ENCODE measurements at places on chromosomes 4 and X.

DNA sequence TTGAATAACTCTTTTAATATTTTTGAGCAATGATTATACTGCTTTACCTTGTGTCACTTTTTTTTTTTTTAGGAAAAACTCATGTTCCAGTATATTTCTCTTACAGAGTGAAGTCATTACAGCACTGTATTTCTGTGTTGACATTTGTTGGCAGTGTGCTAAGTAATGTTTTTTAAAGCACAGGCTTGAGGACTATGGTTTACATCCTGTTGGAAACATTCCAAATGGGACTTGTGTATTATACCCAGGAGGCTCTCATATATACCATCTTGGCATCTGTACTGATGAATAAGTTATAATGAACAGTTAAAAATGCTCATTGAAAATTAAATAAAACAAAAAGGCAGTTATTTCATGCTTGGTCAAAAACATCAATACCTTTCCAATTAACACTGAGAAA lies 33.8 kb downstream of the CEP44 start:
- DNase-seq, result peak; percentile 18

GRCh38 chr4:47703956-47704355 lies 133.9 kb downstream of the CORIN start:
- DNase-seq, result no peak

DNA sequence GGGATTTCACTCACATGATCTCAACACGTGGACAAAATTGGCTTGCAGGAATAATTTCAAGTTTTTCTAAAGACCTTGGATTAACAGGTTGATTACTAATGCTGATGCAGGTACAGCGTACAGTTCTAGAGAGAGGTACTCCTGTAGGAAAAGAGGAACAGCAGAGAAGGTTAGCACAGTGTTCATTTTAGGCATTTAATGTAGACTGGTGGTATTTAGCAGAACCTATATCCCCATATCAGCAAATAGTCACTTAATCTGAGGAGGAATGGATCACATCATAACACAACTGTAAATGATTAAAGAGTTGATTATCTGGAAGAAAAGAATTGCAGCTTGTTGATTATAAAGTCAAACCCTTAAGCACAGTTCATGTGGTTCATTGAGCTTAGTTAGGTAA lies 620 bp downstream of the CXCL10 start:
- DNase-seq, result no peak

- DNase-seq, result peak; percentile 44
Observed at GRCh38 chrX:48083212-48083611, 11.8 kb upstream of the ZNF630 start.

DNA sequence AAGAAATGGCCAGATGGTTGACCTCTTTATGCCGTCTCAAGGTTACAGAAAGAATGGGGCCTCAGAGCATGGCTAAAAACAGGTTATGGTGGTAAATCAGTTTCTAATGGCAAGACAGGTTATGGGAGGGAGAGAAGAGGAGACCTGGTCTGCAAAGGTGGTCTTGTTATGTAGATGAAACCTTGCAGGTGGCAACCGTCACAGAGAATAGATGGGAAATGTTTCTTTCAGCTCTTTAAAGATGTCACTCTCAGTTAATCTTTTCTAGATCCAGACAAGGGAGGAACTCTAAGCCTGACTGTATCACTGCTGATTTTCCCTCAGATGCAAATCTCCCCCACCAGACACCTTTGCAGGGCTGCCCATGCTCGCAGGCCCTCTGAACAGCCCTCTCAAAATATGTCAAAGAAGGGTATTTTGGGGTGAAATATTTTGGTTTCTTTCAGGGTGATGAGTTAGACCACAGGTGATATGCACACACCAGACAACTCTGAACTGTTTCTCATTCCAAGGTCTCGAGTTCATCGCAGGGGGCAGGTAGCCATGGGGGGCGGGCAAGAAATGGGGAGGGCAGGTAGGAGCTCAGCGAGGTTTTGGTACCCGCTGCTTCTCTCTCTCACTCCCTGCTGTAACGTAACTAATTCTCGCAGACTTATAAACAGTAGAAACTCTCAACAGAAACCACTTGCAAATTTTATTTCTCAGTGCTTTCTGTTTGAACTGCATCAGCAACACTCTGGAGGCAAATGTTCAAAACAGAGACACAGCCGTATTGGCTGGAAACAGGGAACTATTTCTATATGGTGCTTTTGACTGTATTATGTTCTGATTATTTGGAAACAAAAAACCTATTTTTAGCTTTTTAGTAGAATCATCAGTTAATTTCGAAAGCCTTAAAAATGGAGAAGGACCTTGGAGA lies 32.4 kb downstream of the CASP3 start:
- DNase-seq, result no peak

DNA sequence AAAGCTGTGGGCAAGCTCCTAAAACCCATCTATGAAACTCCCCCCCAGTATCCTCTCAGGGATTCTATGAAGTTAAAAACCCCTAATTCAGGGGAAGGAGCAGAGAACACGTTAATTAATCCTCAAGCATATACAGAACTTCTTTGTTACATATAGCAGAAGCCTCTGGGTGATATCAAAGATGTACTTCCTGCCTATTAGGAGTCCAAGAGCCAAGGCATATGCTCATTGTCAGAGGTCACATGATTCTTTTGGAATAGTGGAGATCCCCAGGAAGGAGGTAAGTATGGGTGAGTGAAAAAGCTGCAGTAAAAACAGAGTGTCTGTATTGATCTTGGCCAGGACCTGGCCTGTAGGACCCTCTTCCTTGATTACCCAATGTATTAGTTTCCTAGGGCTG lies 2.9 kb upstream of the SPARCL1 start:
- no peak for DNase-seq

GRCh38 chrX:123743312-123743711 lies 10.5 kb upstream of the THOC2 start:
- DNase-seq, result no peak

GRCh38 chr4:150402871-150403272 lies 179.1 kb upstream of the MAB21L2 start:
- DNase-seq, result no peak

DNA sequence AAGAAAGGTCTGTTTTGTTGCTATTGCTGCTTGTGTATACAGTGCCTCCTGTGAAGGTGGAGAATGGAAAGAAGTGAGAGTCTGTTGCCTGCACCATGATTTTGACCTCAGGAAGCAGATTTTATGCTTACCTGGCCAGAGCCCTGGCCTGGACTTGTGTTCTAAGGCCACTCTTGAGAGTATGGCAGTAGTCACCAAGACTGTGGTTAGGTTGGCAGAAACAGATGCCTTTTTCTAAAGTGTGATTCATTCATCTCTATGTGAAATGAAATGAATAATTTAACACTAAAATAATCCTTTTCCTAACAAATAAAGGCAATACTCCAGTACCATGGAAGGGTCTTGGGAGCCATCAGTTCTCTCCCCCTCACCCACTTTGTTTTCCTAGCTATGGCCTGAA lies 161.8 kb downstream of the DCLK2 start:
- DNase-seq, result peak; percentile 35

DNA sequence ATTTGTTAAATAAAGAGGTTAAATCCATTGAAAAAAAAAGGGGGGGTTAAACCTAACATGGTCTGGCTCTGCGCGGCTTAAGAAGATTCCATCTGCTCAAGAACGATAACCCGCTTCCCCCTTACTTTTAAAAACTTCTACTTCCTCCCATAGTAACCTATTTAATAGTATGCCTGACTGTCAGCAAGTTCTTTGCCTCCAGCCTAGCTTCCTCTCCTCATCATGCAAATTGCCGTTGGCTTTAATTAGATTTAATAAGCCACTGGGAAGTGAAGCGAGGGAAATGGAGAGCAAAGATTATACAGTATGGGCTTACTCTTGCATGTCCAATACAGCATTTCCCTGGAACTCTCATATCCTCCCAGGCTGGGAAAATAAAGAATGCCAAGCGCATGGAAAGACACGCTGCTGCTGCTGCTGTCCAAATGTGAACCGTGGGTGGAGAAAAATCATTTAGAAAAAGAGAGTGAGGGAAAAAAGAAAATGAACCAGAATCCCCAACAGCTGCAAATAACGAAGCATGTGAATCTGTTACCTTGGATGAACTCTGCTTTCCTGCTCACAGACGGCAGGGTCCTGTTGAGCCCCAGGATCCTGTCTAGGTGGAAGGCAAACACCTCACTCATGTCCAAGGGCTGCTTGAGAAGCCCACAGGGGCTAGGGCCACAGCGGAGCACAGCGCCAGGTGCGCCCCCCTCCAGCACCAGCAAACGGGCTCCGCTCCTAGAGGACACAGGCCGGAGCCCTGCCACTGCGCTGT lies 2.7 kb downstream of the GASK1B start:
- peak; percentile 9 for DNase-seq

DNA sequence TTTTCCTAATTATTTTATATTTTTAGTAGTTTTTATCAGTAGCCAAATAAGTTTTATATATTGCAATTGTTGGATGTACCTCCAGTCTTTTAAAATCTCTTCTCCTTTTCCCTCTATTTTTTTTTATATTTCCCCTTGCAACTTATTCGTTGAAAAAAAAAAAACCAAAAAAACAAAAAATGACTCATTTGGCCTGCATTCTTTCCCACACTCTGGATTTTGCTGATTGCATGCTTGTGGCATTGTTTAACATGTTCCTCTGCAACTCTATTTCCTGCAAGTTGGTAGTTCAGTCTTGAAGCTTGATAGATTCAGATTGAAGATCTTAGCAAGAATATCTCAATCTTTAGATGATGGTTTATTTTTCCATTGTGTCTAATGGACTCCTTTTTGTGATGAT lies 260.6 kb upstream of the BOD1L1 start:
- DNase-seq, result peak; percentile 96

DNA sequence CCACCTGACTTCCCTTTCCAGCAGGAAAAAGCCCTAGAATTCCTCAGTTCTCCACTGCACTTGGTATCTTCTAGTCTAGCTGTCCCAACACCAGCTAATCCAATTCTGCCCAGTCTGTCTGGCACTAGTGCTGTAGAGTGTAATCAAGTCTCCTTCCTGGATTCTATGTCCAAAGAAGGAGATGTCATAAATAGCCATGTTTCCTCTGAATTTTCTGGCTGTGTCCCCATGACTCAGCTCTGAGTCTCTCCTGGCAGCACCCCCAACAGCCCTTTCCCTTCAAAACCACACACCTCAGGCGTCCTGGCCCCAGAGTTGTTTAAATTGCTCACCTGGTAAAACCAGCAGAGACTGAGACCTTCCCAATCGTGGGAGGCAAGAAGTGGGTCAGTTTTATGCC lies 197.2 kb downstream of the GRXCR1 start:
- DNase-seq, result peak; percentile 1

DNA sequence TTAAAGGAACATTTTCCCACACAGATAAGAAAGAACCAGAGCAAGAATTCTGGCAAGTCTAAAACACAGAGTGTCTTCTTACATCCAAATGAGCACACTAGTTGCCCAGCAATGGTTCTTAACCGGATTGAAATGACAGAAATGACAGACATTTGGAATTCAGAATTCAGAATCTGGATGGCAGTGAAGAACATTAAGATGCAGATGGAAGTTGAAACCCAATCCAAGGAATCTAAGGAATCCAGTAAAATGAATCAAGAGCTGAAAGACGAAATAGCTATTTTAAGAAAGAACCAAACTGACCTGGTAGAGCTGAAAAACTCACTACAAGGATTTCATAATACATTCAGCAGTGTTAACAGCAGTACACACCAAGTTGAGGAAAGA lies 21.5 kb downstream of the ANAPC10 start:
- no peak for DNase-seq

DNA sequence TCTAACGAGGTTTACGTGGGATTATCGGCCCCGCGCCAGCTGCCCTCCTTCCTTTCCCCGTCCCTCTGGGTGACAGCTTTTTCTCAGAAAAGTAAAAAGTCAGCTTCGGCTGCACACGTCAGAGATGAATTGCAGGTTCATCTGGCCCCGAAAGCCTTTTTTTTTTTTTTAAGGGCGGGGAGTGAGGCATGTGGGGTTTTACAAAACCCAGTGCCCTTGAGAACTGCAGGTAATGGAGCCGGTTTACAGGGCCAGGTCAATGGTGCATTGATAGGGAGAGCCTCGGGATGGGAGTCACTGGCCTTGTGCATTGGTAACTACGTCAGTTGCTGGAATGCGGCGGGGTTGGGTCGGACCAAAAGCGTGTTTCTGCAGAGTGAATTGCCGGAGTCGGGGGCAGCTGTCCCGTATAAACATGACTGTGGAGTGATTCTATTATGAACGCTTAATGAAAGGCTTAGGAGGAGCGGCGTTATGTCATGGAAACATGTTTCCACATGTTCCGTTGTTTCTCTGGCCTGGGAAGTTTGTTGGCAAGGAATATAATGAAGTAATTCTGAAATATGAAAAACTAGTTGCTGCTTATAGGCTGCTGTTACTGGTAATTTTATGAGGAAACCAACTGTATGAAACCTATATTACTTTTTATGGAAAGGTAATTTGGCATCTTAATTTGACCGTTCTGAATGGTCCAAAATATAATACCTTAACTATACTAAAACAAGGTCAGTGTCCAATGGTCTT lies 1.1 kb downstream of the HSPA4L start:
- peak; percentile 29 for DNase-seq

DNA sequence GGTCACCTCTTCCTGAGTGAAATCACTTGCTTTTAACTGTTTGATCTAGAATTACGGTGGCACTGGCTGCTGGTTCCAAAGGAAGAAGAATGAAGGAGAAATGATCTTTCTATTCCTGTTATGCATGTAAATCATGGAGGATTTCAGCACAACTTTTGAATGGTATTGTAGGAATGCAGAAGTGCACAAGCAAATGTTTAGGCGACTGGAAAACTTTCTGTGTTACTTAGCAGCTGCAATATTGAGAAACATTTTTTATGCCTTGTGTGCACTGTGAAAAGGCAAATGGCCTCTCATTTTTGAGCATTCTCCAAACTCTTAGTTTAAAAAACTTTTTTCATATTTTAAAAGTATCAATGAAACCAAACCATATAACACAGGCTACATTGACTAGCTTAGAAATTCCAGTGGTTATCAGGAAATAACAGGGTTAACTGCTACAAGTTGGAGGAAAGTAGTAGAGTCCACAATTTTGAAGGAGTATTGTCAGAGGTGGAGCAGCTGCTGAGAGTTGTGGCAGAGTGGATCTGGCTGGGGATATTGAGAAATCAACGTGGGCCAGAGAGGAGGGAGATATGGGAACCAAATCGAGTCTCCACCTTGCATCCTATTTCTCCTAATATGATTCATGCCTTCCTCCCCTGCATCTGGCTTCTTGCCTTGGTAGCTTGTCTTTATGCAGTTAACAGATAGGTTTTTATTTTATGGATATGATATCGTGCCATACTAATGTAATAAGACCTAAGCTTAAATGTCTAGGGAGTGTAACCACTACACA lies 32.0 kb upstream of the FHL1 start:
- peak; percentile 33 for DNase-seq

GRCh38 chrX:152641996-152642395 lies 4.3 kb downstream of the GABRQ start:
- DNase-seq, result no peak

- DNase-seq, result no peak
Observed at GRCh38 chr4:161538941-161539340, 624.9 kb downstream of the FSTL5 start.

GRCh38 chrX:38327775-38328081 lies 419 bp upstream of the RPGR start:
- DNase-seq, result no peak

- DNase-seq, result peak; percentile 42
Observed at GRCh38 chrX:154308108-154308946, 12.7 kb downstream of the TKTL1 start.

GRCh38 chr4:48112017-48112667 lies 21.9 kb downstream of the TXK start:
- peak; percentile 72 for DNase-seq

Measured in fibroblast of skin of back (primary cell).